ENCODE measurements at places on chromosomes 6 and 20.

DNA sequence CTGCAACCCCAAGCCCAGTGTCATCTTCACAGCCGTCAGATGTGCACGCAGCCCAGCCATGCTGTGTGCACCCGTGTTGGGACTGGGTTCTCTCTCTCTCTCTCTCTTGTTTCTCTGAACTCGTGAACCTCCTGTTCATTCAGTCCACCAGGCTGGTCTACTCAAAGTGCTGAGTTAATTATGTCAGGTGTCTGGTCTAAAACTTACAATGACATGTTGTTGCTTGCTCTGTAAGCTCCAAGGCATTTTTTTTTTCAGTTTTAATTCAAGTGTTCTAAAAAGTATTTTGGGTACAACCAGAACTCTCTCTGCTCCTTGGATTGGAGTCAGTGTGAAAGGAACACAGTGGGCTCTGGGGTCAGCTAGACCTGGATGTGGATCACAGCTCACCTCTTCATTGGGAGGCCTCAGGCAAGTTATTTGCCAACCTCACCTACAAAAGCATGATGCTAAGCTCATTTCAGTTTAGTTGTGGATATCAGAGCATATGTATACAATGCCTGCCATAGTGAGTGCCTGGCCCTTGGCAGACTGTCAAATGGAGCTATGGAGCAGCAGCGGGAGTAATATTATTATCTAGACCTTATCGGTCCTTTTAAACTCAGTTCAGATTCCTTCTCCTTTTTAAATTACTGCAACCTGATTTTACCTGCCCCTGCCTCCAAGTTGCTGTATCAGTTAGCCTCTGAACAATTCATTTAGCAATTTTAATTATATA, 59.5 kb downstream of the PLEKHG1 start:
- no peak for DNase-seq

DNA sequence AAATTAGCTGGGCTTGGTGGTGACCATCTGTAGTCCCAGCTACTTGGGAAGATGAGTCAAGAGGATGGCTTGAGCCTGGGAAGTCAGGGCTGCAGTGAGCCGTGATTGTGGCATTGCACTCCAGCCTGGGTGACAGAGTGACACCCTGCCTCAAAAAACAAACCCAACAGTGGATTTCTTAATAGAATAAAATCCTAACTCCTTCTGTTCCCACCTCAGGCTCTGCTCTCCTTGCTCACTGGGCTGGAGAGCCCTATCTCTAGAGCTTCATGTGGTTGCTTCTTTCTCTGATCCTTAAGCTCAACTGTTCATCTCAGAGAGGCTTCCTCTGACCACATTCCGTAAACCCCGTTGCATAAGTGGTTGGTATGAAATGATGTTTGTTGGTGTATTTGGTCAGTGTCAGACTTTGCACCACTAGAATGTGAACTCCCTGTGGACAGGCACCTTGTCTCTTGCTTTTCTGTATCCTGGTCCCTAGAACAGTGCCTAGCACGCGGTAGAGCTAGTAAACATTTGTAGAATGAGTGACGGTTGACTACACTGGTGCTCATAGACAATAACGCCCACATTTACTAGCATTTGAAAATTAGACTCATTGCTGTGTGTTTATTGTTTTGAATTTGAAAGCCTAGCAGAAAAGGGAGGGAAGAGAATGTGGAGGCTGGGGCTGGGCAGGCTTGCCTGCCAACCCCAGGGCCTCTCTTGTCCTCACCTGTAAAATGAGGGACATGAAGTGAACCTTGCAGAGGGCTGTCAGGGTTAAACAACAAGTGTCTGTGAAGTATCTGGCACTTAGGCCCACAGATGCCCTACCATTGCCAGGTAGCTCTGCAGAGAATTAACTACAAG, 4.2 kb downstream of the MAPRE1 start:
- DNase-seq: no peak

DNA sequence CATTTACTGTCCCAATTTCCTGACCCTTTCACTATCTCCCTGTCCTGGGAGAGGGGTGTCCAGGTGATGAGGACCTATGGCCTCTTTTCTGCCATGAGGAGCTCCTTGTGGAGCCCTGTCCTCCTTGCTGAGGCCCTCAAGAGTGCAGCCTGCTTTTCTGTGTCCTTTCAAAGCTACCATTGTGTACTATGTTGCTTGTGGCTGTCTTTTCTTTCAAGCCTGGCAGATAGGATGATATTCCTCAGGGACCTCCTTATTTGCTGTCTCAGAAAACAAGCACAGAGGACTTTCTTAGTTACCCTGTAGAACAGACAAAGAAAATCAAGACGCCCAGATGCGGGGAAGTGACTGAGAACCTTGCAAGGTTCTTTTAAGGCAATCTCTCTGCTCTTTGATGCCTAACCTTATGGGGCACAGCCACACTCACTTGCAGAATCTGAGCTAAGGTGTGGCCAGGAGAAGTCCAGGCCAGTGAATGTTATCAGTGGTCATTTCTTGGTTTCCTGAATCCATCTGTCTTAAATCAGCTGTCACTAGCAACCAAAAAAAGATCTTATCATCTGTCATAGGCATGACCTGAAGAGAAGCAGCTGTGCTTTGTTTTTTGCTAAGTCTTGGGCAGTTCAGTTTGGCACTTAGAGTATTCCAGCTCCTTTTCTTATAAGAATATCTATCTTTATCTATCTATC, 17.2 kb downstream of the CARMIL1 start:
- no peak for DNase-seq

DNA sequence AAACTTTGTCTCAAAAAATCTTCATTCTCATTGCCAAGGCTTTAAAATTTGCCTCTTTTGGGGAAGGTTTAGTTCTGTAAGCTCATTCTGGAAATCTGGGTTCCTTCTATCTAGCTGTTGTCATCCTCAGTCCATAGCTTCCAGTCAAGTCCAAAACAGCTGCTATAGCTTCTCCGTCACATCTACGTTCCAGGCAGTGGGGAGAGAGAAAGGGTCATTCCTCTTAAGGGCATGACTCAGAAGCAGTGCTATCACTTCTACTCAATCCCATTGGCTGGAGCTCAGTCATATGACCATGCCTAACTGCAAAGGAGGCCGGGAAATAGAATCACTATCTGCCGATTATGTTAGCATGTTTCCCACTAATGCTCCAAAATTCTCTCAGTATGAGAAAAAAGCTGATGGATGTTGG, 141.4 kb upstream of the PTPN1 start:
- no peak for DNase-seq

DNA sequence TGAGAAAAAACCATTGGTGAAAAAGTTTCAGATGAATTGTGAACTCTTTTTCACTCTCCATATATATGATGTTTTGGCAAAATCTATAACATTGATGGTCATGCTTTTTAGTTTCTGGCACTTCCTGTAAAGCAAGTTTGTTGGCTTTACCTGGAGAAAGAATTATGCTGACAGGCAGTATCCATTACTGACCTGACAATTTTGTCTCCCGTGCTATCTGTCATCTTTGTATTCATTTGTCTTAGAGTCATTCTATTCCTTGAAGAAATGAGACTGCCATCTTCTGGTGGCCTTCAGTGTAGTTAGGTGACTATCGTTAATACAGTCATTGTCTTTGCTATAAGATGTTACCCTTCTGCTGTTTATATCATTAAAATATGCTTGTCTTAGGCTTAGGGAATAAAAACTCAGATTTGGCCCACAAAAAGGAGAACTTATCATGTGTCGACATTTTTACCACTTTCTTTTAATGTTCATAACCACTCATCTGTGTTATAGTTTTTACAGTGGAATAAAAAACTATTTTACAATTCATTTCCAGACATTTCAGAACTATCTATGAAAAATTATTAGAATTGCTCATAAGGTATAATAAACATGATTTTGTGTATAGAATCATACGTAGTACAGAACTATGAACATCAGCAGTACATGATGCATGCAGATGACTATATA, 707.0 kb downstream of the EPM2A start:
- DNase-seq: no peak

GRCh38 chr6:149464411-149464810, 20.4 kb downstream of the ZC3H12D start:
- no peak for DNase-seq

DNA sequence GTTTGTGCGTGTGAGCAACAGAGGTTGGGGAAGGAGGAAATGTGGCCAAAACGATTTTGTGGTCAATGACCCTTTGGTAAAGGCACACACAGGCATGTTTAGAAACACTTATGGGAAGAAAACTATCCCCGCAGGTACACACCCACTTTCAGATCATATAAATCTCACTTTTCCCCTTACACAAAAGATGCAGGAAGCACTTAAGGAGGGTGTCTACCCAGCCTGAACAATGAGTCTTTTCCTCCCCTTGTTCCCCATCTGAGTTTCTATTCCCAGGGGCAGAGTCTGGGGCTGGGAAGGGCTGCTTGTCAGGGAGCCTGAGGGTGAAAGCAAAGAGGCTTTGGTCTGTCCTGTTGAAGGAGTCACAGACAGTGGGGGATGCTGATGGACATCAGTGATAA, 193.2 kb upstream of the SALL4 start:
- DNase-seq: no peak

GRCh38 chr6:129776542-129777330, 66.8 kb upstream of the ARHGAP18 start:
- no peak for DNase-seq
